Amniotic stem cell (primary cell): ENCODE measurements at places on chromosomes 1 and 21.

DNA sequence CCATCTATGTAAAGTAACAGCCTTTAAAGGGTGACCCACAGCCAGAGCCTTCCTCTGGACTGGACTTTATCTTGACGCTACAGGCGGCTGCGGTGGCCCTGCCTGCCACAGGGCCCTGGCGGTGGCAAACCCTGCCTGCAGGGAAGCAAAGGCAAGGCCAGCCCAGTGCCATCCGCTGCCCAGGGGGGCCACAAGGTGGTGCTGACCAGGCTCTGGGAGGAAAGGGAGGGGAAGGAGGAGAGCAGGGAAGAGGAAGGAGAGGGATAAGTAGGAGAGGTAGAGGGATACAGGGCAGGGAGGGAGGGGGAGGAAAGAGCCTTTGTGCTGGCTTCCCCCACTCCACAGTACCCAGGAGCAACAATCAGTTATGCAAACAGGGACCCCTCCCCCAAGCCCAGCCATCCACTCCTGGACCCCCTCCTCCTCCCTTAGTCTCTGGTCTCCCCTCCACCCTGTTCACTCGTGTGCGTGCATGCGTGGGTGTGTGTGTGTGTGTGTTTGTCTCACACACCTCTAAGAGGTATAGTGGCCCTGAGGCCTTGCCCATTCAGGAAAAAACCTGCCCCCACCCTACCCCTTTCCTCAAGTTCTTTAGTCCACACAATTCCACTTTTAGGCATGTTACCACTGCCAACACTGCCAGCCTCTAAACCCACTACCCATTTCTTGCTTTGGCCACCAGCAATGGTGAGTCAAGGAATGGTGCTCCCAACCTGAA, 30.3 kb downstream of the SSBP3 start:
- no peak for DNase-seq

GRCh38 chr21:15319727-15320126, 254.9 kb upstream of the NRIP1 start:
- no peak for DNase-seq

GRCh38 chr1:57327336-57327735, 96.5 kb downstream of the DAB1 start:
- no peak for DNase-seq

DNA sequence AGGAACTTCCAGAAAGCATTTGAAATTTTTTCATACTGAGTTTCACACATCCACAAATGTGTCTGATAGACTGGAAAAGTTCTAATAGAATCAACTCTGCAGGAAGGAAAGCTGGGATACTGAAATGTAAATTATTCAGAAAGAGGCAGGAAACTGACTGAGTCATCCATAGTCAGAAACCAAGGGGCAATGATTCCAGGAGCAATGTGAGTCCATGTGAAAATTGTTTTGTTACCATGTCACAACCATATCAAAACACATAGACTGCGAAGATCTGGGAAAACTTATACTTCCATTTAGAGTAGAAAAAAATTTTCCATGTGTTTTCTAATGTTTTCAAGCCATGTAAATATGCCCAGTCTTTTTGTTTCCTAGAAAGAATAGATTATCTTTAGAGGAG, 142.3 kb upstream of the TMPRSS15 start:
- no peak for DNase-seq

- DNase-seq = no peak
Measured at GRCh38 chr21:35053356-35054096, 4.4 kb upstream of the RUNX1 start.

DNA sequence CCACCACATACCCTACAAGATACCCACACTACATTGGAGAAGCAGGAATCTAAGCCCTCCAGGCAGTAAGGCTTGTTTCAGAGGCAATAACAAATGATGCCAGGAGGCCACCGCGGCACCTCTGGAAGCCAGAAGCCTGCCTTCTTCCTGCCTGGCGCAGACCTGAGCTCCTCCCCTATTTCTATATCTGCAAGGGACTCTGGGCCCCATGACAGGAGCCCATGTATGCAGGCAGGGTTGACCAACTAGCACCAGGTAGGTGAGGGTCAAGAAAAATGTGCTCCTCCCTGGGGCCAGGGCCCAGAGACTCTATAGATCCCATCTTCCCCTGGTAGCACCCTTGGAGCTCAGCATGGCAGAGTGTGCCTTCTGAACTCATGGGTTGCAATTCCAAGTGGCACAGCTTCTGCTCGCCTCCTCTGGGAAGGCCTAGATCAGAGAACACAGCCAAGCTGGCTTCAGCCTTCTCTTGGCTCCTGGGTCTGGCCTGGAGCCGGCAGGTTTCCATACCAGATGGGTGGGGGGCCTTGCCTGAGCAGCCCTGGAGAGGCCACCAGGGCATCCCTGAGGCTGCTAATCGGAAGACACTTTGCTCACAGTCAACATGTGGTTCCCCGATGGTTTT, 85.1 kb downstream of the STUM start:
- no peak for DNase-seq

GRCh38 chr1:1431845-1432273, 3.6 kb upstream of the VWA1 start:
- no peak for DNase-seq

- peak; percentile 61 for DNase-seq
Measured at GRCh38 chr1:77759071-77760028, at the start of gene USP33. Gene USP33, minus strand, starts transcription at chr1:77759852. Its CDS starts 18,155 bp downstream, at chr1:77741697.

- DNase-seq = no peak
Measured at GRCh38 chr1:14929547-14930246, 223.8 kb upstream of the TMEM51 start.

GRCh38 chr1:215958841-215959240, 391.7 kb downstream of the KCTD3 start:
- DNase-seq = no peak

DNA sequence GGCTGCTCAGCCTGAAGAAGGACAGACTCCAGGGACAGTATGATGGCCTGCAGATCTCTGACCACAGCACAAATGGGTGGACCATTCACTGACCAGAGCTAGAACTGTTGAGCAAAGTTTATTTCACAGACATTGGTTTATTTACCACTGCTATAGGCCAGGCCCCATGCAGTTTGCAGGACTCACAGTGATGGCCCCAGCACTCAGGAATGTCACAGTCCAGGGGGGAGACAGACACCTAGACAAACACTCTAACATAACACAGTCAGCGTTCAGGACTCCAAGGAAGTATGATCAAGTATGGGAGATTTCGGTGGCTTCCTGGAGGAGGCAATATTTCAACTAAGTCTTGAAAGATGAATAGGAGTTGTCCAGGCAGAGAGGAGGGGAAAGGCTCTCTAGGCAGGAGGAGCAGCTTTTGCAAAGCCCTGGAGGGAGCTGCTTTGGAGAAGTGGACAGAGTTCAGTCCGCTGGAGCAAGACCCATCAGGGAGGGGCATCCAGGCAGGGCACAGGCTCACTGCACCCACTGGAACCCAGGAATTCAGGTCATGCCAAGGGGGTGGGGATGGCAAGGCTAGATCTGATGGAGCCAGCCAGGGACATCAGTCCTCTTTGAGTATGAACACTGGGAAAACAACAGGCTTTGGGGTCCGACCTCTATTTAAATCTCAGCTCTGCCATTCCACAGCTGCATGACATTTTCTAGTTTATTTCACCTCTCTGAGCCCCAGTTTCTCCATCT, 454.3 kb downstream of the MATN1 start:
- no peak for DNase-seq

GRCh38 chr1:103266036-103266435, 157.7 kb upstream of the COL11A1 start:
- no peak for DNase-seq

GRCh38 chr21:45601551-45601950, 42.0 kb upstream of the PCBP3 start:
- no peak for DNase-seq

DNA sequence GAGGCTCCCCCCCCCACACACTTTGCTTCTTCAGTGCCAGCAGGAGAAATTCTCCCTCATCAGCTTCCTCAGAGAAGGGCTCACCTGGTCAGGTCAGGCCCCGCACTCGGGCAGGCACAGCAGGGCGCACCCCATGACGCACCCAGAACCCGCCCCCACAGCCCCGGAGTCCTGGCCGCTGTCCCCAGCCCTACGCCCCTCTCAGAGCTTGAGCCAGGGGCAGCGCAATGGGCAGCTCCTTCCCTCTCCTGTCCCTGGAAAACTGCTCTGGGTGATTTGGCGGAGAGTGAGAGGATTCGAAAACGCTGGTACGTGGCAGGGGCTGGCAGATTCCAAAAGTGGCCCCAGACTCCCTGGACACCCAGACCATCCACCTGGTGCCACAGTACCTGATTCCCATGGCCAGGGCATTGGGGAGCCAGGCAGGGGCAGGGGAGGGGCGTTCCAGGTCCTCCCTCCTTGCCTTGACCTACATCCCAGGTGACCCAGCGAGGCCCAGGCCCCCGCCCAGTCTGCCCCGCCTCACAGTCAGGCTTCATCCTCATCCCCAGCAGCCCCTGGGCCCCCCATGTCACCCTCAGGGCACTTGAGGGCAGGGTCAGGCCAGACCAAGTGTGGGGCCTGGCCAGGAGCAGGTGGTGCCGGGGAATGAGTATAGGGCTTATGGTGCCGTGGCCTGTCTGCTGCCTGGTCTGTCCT, 23.7 kb downstream of the RRP1 start:
- DNase-seq = no peak

- DNase-seq = no peak
Measured at GRCh38 chr1:241250465-241250864, 106.5 kb downstream of the RGS7 start.

DNA sequence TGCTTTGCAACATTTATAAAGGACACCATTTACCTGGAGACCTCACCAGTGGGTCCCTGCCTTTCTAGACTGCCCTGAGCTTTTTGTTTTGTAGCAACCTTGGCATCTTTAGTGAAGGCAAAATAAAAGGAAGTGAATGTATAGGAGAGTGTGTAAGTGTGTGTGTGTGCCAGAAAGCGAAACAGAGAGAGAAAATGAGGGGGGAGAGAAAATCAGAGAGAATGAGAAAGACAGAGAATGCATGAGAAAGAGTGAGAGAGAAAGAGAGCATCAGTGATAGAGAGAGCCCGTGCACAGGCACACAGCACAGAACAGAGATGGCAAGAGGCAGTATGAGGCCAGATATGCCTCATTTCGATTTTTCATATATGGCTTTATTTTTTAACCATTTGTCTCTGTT, 57.5 kb downstream of the HSD3B1 start:
- no peak for DNase-seq
